ENCODE measurements at places on chromosomes 5 and 9.

GRCh38 chr9:100441911-100442361 lies 15.0 kb downstream of the MSANTD3 start:
- no peak for DNase-seq

DNA sequence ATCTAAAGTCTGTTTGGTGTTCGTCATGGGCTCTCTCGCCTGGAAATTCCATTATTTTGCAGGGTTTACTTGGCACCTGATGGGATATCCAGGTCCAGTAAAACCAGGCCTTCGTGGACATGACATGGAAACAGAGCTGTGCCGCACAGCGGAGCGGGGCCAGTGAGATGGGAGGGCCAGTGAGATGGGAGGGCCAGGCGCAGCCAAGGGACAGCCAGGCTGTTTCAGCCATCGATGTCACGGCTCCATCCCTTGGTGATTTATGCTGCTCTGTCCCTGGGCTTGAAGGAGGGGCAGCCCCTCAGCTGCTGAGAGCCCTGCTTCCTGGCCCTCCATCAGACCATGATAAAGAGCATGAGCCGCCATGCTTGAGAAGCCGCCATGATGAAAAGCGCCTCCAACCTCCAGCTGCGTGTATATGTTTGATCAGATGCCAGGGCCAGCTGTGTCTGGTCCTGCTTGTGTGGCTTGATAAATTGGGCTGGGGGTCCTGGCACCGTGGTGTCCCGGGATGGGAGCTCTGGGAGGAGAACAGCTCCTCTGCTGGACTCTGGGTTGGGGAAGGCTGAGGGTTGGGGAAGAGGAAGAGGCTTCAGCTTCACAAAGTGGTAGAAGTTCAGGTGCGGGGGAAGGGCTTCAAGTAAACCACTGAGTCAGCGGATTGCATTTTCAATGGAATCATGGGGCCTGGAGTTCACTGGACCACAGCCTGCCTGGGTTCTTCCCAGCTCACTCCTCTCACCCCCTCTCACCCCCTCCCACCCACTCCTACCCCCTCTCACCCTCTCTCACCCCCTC lies 6.1 kb upstream of the COL5A1 start:
- DNase-seq = no peak

DNA sequence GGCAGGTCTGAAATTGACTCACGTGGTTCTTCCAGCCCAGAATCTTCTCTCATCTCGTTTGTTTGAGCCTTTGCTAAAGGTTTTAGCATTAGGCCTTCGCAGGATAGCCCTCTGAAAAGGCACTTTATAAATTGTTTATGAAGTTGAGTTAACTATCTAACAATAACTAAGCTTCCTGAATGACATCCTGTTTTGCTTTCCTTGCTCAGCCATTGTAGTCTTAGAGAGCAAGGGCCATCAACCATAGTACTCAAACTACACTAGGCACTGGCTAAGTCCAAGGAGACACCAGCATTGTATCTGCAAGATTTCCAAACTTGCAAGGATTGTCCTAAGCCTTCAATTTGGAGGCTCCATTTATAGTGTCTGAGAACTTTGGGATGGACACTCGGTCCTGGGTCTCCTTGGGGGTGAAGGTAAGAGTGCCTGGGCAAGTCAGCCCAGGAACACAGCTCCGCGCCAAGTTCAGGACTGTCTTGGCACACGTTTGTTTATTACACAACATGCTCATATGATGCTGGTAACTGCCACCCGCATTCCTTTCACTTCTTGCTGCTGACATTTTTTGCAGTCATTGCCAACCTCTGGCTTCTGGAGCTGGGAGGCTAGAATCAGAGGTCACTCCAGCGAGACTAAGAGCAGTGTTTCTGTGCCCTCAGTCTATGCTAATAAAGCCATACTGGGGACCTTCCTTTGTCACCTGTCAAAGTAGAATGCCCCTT lies 151.1 kb downstream of the ESM1 start:
- DNase-seq = no peak

GRCh38 chr5:110853267-110853666 lies 114.5 kb downstream of the SLC25A46 start:
- DNase-seq = no peak

All from osteocyte (in vitro differentiated cells).